GM12891 (cell line): ENCODE measurements at places on chromosomes 2 and 18.

DNA sequence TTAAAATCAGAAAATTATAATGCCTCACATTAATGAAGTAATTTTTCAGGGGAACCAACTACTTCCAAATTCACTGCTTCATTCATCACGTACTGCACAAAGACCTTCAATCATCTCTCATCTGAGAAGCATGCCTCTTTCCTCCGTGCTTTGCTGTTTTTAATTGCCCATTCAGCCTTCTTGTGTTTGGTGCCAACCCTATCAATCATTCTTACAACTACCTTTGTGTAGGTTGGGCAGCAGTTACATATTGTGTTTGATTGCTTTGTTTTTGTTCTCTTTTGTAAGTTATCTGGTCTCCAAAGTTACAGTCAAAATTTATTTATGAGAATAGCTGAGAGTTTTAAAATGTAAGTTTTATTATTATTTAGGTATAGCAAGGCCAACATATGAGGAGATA is 549.0 kb upstream of the SLC8A1 start:
- DNase-seq: no peak

DNA sequence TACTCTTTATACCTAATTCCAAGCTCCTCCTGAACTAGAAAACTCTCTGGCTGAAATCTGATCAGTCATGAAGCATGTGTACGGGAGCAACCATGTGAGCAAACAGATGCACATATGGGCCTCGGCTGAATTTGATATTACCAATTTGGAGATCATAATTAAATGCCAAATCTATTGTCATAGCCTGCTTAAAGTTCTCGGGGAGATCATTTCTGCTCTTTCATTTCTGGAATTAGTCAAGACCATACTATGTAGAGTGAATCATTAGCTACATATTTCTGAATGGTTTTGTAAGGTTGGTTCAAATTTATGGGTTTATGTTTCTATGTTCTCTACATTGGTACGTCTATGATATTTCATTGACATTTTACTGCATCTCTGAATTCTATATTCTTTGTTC is 205.5 kb downstream of the UBE2E3 start:
- no peak for DNase-seq

DNA sequence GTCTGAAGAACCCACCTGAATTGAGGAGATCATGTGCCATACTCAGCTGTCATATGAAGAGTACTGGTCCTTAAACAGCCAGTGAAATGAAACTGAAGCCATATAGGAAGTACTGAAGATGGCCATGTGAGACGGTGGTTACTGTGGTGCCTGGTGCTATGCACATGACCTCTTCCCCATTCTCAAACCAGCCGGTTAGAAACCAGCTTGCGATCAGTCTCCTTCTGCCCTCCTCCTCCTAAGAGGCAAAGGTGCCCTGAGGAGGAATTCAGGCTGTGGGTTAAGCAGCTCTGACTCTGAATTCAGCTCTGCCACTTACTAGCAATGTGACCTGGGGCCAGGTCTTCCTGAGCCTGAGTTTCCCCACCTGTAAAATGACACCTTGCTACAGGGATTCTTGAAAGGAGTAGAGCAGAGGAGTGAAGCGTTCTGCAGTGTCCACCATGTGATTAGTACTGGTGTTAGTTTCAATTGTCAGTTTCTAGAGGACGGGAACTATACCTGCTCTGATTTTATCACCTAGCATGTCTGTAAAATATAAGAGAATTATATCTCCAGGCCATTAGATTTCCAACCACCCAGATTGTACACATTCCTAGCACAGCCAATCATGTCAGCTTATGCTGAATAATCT is 5.1 kb downstream of the FECH start:
- DNase-seq: peak; percentile 28

GRCh38 chr2:176419591-176420071 is 150.4 kb downstream of the MTX2 start:
- DNase-seq: no peak

- no peak for DNase-seq
Measured at GRCh38 chr18:70553936-70554260, 265.1 kb downstream of the SOCS6 start.

DNA sequence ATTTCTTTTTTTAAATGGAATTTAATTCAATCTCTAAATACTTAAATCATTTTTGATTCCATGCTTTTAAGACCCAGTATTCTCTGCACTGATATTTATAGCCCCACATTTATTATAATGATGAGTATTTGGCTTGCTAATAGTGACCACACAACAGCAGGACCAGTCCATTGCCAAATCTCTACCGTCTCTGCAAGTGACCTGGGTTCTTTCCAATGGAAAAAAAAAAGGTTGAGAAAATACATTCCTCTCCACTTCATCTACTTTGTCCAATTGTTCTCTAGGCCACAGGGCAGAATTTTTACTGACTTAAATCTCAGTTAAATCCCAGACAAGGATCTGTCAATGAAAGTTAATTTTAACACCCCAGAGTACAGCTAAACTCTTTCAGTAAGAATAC is 20.5 kb downstream of the GRB14 start:
- no peak for DNase-seq

- no peak for DNase-seq
Measured at GRCh38 chr2:28613633-28614501, 118.0 kb downstream of the PLB1 start.

DNA sequence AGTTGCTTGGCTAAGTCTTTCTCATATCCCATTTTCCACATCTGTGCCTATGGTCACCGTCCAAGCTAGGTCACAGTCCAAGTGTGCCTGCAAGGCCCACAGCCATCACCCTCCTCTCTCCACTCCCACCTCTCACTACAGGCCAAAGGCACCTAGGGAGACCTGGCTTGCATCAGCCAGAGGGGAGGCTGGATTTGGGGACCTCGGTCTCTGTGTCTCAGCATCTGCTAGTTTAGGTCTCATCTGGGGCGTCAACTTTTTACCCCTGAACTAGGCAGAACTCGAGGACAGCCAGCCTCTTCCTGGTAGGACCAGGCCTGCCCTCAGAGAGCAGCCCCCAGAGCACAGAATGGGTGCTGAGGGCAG is 217.1 kb downstream of the DYSF start:
- DNase-seq: no peak

- DNase-seq: no peak
Measured at GRCh38 chr18:26863921-26864497, 1.5 kb downstream of the AQP4 start.

GRCh38 chr2:15048000-15048399 is 415.5 kb downstream of the LRATD1 start:
- DNase-seq: no peak

GRCh38 chr18:10032331-10033015 is 118.7 kb downstream of the VAPA start:
- peak; percentile 37 for DNase-seq

DNA sequence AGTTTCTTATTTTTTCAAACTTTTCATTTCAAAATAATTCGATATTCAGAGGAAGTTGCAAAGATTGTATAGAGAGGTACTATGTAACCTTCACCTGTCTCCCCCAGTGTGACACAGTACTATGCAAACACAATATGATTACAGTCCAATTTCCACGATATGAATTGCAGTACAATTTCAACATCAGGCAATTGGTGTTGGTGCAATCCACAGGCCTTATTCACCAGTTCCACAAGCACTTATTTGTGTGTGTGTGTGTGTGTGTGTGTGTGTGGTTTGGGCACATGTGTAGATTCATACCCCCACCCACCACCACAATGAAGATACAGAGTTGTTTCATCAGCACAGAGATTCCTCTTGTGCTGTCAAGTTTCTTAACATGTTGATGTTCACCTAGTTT is 69.7 kb upstream of the ARL4C start:
- no peak for DNase-seq

GRCh38 chr2:172554352-172555271 is 1.3 kb upstream of the PDK1 start:
- no peak for DNase-seq

DNA sequence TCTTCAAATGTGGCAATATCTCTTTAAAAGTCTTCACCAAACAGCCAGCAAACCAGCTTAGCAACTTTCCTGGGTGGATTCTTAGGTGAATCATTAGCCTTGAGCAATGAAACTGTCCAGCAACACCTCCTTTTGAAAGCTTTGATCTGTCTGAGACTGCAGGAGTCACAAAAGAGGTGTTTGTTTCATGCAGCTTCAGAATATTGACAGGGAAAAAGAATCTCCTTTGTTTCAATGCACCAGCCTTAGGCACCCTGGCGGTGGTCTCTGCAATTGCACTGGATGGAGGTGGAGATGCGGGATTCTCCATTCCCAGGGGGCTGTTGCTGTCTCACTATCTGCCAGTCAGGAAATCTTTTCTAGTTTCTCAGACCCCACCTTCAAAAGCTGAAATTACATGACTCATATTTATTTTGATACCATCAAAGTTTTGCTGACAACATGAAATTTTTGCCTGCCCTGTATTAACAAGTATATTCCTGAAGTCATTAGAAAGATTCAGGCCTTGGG is 76.0 kb upstream of the DSG1 start:
- DNase-seq: no peak

DNA sequence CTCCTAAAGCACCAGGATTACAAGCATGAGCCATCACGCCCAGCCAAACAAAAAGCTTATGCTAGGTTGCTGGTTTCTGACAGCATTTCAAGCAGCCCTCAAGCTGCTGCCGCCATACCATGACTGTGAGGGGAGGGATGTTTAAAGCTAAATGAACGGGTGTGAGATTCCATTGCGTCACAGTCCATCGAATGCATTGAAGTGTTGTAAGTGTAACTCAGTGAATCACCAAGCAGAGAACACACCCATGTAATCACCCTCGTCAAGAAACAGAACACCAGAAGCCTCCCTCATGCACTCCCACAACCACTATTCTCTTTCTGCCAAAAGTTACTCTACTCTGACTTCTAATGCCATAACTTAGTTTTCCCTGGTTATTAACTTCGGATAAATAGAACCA is 32.8 kb upstream of the MC5R start:
- DNase-seq: no peak

- DNase-seq: peak; percentile 80
Measured at GRCh38 chr2:231530099-231531011, at the start of gene NMUR1. NMUR1 (minus strand) TSS chr2:231530445; CDS start chr2:231530361, 84 bp downstream.

DNA sequence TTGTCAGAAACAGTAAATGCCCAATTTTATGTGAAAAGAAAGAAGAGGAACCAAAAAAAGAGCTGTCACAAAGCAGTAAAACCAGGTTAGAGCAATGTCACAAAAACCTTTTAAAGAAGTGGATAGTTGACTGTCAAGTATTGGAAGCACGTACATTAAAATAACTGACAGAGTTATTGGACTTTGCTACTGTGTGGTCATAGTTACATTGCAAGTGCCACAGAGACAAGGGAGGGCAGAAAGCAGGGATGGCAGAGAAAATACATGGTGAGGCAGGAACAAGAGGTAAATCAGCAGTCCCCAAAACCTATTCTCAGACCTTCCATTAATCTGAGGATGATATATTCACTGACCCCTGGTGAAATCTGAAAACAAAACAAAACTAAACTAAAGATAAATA is 116.3 kb downstream of the LRP1B start:
- DNase-seq: no peak

DNA sequence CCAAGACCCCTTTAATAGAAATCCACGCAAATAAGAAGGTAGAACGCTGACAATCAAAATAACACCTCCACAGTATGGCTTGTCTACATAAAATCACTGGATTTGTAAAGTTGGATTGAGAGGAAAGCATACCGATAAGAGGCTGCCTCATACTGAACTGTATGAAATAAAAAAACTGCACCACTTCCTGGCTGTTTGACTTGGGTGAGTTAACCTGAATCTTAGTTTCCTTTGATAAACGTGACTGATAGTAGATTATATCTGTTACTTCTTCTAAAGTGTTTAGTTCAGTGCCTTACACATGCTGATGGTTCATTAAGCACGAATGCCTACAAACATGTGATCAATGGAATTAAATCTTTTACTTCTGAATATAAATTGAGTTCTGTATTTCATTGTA is 140.4 kb upstream of the RNF152 start:
- no peak for DNase-seq

DNA sequence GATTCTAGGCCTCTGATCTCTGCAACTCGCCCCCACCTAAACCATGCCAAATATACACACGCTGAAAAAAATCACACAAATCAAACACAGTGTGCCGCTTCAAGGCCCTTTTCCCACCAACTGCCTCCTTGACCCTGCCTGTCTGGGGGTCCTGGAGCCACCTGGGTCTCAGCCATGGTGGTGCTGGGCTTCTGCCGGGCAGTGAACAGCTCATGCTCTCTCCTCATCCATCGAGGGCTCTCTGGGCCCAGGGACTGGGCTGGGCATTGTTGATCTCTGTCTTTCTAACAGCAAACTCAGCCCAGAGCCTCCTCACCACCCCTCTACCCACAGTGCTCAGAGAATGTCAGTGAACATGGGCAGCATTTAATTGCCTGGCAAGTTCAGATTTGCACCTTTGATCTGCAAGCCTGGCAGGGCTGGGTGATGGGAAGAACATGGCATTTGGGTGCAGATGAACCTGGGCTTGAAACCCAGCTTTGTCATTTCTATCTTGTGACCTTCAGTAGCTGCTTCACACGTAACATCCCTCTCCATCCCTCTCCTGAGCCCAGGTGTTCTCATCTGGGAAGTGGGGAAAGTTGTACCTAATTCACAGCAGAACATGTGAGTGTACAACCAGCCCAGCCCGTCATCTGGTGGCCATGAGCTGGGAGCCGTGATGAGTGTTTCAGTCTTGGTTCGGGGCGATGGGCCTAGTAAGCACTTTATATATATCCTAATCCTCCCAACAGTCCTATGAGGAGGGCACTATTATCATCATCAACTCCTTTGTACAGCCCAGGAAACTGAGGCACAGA is 46.1 kb downstream of the SDC1 start:
- DNase-seq: no peak

GRCh38 chr18:28366676-28367075 is 189.7 kb upstream of the CDH2 start:
- DNase-seq: no peak

GRCh38 chr18:39347701-39348100 is 1782.1 kb upstream of the CELF4 start:
- DNase-seq: no peak

- no peak for DNase-seq
Measured at GRCh38 chr2:133240491-133241223, 327.6 kb downstream of the NCKAP5 start.

DNA sequence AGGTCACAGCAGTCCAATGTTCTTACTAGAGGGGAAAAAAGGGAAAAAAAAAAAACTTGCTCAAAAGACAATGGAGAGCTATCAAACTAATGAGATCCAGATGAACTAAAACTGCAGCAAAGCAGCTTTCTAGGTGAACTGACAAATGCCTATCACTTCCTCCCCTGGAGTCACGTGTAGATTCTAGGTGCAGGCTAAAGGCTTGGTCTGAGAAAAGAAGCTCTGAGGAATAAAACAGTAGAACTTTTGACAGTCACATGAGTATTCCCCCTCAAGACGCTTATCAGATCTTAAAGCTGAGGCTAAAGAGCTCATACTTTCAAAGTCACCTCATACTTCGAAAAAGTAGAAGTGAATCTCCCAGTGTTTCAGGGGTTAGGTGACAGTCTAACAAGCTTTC is 42.3 kb downstream of the SMAD2 start:
- DNase-seq: no peak

DNA sequence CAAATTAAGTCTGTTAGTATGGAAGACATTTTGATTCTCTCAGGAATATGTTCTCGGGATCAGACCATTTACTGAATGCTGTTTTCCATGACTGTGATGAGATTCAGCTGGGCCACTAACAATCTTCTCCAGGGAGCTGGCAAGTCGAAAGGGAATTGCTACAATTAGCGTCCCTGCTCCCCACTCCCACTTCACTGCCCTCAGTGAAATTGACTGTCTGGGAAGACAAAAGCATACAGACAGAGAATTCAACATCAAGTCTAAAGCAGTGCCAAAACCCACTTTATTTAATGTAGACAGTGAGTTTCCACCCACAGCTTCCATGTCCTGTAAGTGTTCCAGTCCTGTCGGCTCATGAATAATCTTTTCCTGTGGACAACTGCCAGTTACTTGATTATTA is 34.0 kb upstream of the COL3A1 start:
- DNase-seq: no peak
